ENCODE measurements at places on chromosomes 16 and 17. TPM values are rescaled to one million over a fixed set of nuclear protein-coding genes. Genes with fewer than 3 reads are reported as not detected.

GAS7 gene
- 28.8 TPM for polyA plus RNA-seq

SHISA9 gene
- polyA plus RNA-seq, result 0.13 TPM

NLRC3 gene
- polyA plus RNA-seq, result 0.17 TPM

TBC1D3I gene
- polyA plus RNA-seq, result not detected

KRTAP4-9 gene
- not detected for polyA plus RNA-seq

ASPHD1 gene
- polyA plus RNA-seq, result 1.1 TPM

NOD2 gene
- polyA plus RNA-seq, result 0.53 TPM

DPEP2 gene
- polyA plus RNA-seq, result 3.1 TPM

RNF222 gene
- polyA plus RNA-seq, result not detected

OR1F1 gene
- polyA plus RNA-seq, result not detected

TIGD7 gene
- polyA plus RNA-seq, result 10.8 TPM

TAT gene
- polyA plus RNA-seq, result not detected

CPHXL gene
- not detected for polyA plus RNA-seq

SDR42E2 gene
- polyA plus RNA-seq, result 0.05 TPM

OR2C1 gene
- polyA plus RNA-seq, result 0.30 TPM

GUCY2D gene
- not detected for polyA plus RNA-seq

TNFSF13 gene
- 16.9 TPM for polyA plus RNA-seq

NATD1 gene
- 6.7 TPM for polyA plus RNA-seq

ZPBP2 gene
- polyA plus RNA-seq, result not detected

NEUROD2 gene
- not detected for polyA plus RNA-seq

HBA1 gene
- 9.6 TPM for polyA plus RNA-seq

KRT25 gene
- polyA plus RNA-seq, result not detected

HID1 gene
- polyA plus RNA-seq, result 7.2 TPM

ATXN2L gene
- 45.5 TPM for polyA plus RNA-seq

PHAF1 gene
- 9.0 TPM for polyA plus RNA-seq

BRICD5 gene
- polyA plus RNA-seq, result 4.1 TPM

KRT33B gene
- not detected for polyA plus RNA-seq

GCGR gene
- not detected for polyA plus RNA-seq

MAPT gene
- 0.40 TPM for polyA plus RNA-seq

DPEP1 gene
- 3.3 TPM for polyA plus RNA-seq

WNK4 gene
- 1.1 TPM for polyA plus RNA-seq

EMC6 gene
- 38.9 TPM for polyA plus RNA-seq

USH1G gene
- polyA plus RNA-seq, result 0.29 TPM

CD300H gene
- not detected for polyA plus RNA-seq

VAT1L gene
- 0.08 TPM for polyA plus RNA-seq

PSMC3IP gene
- 7.2 TPM for polyA plus RNA-seq

GSDMA gene
- 0.19 TPM for polyA plus RNA-seq

ZNF48 gene
- polyA plus RNA-seq, result 4.8 TPM

KRTAP9-4 gene
- not detected for polyA plus RNA-seq

ZNF213 gene
- polyA plus RNA-seq, result 0.95 TPM

KRTAP16-1 gene
- not detected for polyA plus RNA-seq

NPIPA2 gene
- 14.2 TPM for polyA plus RNA-seq

Measured in ovary (tissue), 10 donors.